ENCODE measurements at places on chromosomes 7 and 10.

GRCh38 chr7:90320418-90320800, 695 bp downstream of the FAM237B start:
- DNase-seq: no peak

DNA sequence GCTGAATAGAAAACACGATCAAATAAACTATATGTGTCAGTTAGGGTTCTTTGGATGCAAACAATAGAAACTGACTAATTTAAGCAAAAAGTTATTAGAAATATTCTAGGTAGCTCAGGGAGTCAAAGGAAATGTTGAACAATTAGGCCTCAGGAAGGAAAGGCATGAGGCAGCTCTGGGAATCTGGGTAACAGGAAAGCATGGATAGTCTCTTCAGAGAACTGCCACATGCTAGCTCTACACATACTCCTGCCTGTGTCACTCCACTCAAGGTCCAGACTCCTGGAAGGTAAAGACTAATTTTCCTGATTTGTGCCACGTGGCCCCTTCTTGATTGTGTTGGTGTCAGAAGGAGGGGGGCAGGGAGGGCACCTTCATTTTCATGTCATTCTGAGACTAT, 23.8 kb upstream of the PTTG1IP2 start:
- no peak for DNase-seq

GRCh38 chr10:101071267-101071884, 9.6 kb downstream of the KAZALD1 start:
- no peak for DNase-seq

- no peak for DNase-seq
These were observed 381.4 kb upstream of the PODXL start for GRCh38 chr7:131937868-131938267.

All from activated CD4-positive, alpha-beta T cell treated with anti-CD3 and anti-CD28 coated beads for 1 hour (primary cell).